Dermis blood vessel endothelial cell (primary cell): ENCODE measurements at places on chromosomes 2 and 18. TPM values are rescaled to one million over a fixed set of nuclear protein-coding genes. Genes with fewer than 3 reads are reported as not detected.

GRCh38 chr2:143144813-143145455, 15.7 kb downstream of the ARHGAP15 start:
- DNase-seq = no peak

- DNase-seq = no peak
These were observed 5.6 kb downstream of the PAX8 start for GRCh38 chr2:113273027-113273551.

GRCh38 chr2:75278821-75279379, 79.6 kb upstream of the TACR1 start:
- no peak for DNase-seq

DNA sequence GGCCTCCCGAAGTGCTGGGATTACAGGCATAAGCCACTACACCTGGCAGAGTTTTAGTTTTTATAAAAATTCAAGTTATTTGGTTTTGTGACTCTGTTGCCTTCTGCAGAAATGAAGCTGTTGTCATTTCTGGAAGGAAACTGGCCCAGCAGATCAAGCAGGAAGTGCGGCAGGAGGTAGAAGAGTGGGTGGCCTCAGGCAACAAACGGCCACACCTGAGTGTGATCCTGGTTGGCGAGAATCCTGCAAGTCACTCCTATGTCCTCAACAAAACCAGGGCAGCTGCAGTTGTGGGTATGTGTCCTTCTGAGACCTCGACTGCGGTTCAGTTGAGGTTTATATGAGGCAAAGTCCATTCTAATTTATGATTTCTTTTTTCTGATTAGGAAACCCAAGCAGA, 7.2 kb downstream of the MTHFD2 start:
- peak; percentile 13 for DNase-seq

- no peak for DNase-seq
These were observed 52.0 kb downstream of the EIPR1 start for GRCh38 chr2:3325458-3326181.

DNA sequence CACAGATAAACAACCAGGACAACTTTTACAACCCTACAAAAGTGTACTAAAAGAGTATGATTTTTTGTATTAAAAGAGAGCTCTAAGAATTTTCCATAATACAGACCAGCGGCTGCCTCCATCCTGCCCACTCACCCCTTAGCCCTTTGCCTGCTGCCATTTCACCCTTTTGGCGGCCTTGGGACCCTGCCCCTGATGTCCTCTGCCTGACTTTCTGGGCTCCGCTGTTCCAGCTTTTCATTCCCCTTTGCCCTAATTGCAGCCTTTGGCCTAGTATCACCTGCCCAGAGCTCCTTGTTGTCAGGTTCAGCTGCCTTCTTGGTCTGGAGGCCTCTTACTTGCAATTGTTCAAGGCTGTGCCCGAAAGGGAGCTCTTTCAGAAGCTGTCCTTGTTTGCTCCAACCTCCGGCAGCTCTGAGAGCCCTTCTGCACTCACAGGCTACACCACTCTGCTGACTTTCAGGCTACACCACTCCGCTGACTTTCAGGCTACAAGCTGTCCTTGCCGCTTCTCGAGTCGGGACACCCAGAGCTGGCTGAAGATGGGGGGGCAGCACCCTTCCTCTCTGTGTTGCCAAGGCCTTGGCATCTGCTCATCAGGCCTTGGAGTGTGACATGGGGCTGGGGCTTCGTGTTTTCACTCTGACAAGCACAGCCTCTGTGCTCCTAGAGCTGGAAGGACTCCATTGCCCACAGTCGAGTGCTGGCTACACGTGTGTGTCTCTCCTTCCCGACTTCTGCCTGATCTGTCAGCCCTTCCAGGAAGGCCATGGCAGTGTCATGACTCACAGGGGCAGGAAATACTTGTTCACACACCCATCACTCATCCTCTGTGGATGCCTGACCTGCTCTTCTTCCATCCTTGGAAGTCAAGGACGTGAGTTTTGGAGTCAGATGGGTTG, 43.1 kb upstream of the HDAC4 start:
- no peak for DNase-seq

DNA sequence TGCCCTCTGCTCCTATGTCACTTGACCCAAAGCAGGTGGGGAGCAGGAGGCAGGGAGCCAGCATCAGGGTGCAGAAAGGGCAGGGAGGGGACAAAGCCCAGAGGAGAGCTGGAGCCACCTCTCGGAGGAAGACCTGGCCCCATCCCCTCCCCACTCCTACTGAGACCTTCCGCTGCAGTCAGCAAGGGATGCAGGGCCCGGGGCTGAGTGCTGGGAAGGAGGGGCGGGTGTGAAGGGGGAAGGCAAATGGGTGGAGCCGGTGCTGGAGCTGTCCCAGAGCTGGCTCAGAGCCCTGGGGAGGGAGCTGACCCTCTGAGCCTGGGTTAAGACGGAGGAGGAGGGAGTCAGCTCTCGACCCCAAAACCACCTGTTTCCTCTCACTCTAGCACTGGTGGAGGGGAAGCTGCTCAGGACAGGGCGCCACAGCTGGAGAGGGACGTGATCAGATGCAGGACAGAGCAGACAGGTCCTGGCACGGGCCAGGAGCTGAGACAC, 33.8 kb downstream of the HS1BP3 start:
- peak; percentile 62 for DNase-seq

GRCh38 chr2:198053148-198053547, 248.8 kb downstream of the PLCL1 start:
- DNase-seq = no peak

- DNase-seq = no peak
These were observed 124.5 kb downstream of the PLB1 start for GRCh38 chr2:28620291-28620793.

DNA sequence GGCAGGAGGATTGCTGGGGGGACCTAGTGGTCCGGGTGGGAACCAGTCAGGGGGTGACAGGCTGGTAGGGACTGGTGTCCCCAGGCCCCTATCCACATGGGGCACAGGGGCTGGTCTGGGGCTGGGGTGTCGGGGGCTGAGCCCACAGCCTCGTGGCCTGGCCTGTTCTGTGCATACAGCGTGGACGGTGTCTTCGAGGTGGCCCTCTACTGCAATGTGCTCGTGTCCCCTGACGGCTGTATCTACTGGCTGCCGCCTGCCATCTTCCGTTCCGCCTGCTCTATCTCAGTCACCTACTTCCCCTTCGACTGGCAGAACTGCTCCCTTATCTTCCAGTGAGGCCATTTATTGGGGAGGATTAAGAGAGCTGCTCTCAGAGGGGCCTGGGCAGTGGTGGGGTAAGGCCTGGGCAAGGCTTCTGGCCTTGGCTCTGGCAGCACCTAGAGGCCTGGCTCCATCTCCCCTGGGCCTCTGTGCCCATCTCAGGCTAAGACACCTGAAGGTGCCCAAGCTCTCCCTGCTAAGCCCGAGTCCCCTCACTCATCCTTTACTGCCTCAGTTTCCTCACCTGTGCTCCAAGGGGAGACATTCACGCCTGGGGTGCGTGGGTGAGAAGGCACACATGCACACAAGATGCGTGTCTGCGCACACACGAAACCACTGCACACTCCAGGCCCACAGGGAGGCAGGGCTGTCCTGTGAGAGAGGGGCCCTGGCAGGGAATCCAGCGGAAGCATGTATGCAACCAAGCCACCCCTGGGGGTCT, 1.9 kb downstream of the CHRNG start:
- no peak for DNase-seq

DNA sequence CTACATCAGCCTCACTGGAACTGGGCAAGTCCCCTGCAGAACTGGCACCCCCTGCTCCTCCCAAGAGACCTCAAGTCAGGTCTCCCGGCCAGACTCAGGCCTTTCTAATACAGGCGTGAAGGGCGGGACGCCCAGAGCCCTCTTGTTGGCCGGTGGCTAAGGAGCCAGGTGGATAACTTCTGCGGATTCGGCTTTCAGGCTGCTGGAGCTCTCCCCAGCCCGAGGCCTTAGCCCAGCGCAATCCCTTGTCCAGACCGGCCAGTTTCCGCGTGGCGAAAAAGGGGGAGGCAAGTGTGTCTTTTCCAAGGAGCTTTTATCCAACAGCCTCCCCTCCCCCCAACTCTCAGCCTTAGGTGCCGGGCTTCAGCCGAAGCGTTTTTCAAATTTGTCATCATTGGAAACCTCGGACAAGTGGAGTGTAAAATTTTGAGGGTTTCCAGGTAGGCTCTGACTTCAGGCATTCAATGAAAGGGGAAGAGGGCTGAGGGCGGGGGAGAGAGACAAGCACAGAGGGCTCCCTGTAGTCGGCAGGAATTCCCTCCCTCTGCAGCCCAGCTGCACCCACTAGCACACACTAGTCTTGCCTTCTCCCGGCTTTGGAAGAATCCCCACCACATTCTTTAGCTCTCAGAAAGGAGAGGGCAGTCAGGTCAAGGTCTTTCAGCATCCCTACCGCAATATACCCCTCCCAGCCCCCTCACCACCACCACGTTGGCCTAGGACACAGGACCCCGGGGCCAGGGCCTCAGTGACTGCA, 9.5 kb upstream of the SATB2 start:
- DNase-seq = no peak

DNA sequence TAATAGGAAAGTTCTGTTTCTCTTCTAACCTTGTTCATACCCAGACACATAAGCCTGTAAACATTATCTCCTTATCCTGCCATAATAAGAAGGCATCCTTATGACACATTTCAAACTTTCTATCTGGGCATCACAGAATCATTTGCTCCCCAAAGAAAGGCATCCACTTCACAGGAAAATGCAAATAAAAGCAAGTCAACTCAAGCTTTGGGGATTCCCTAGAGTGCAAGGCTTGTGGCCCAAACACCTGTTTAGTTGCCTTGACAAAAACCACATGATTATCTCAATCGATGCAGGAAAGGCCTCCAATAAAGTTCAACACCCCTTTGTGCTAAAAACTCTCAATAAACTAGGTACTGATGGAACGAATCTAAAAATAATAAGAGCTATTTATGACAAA, 195.7 kb upstream of the GALNT5 start:
- no peak for DNase-seq

- DNase-seq = no peak
These were observed 116.3 kb downstream of the DYM start for GRCh38 chr18:49344096-49344495.

DNA sequence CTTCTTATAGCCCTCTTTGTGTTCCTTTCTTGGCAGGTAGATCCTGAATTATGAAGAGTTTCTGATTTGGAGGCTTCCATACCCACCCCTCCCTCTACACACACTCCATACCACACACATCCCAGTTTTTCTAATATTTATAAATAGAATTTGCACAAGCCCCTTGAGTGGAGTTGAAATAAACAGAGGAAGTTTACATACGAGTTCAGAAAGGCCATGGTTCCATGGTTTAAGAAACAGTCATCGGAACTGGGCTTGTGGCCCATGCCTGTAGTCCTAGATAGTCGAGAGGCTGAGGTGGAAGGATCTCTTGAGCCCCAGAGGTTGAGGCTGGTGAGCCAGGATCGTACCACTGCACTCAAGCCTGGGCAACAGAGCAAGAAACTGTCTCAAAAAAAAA, 62.7 kb upstream of the TANC1 start:
- DNase-seq = no peak

GRCh38 chr2:55364189-55365055, 55.2 kb downstream of the CCDC88A start:
- DNase-seq = peak; percentile 93

DNA sequence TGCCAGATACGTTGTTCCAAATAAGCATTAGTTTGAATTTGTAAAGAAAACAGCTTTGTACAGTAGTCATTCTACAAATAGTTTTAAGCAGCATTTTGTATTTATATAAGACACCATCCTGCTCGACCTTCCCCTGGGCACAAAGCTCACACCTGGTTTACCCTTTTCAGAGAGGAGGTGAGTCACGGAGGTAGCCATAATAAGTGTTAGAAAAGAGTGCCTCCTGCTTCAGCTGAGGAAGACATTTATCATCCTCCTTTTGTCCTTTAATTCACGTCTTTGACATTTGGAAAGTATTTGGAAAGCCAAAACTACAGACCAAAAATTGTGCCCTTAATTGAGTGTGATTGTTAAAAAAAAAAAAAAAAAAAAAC, 6.8 kb downstream of the RAB12 start:
- no peak for DNase-seq

- no peak for DNase-seq
These were observed 1.2 kb downstream of the KDSR start for GRCh38 chr18:63365876-63366212.

GRCh38 chr2:767440-767839, 90.2 kb upstream of the TMEM18 start:
- no peak for DNase-seq

PTH2R gene
- total RNA-seq = not detected in 2 replicates

ZNF396 gene
- total RNA-seq = 0.51 and 0.79 TPM in 2 replicates

METTL8 gene
- total RNA-seq = 20.8 and 35.1 TPM in 2 replicates

SAG gene
- 0.19 TPM in 1 of 2 replicates, not detected in the other for total RNA-seq

SRD5A2 gene
- not detected in 2 replicates for total RNA-seq

CCDC74A gene
- 2.2 and 6.5 TPM in 2 replicates for total RNA-seq

PTRHD1 gene
- 22.2 and 41.9 TPM in 2 replicates for total RNA-seq
